ENCODE measurements at places on chromosomes 5 and 9. TPM values are rescaled to one million over a fixed set of nuclear protein-coding genes. Genes with fewer than 3 reads are reported as not detected.
A peak's percentile ranks its signal among the peaks of the same experiment; 100 is the strongest.

- DNase-seq: no peak
These were observed 70.7 kb downstream of the CSNK1G3 start for GRCh38 chr5:123582550-123583285.

- no peak for DNase-seq
These were observed 7.6 kb upstream of the TTLL11 start for GRCh38 chr9:122100756-122101155.

- DNase-seq: no peak
These were observed 43.8 kb upstream of the DAB2IP start for GRCh38 chr9:121607434-121608167.

DNA sequence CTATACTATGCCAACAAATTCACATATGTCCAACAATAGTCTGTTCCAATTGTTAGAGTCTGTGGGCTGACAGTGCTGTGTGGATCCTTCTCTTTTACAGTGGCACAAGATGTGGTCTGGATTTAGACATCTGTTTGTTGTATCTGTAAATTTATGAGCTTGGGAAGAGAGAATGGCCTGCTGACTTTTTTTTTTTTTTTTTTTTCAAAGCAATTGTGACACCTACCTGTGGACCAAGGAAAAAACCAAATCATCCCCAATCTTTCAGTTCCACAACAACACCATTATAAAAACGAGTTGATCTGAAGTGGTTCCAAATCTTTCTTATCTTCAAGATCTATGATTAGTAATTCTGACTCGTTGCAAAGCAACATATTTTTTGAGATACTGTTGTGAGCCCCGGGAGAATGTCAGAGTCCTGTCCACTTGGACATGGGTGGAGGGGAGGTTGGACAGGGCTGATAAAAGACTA lies 4.9 kb downstream of the IRX2 start:
- DNase-seq: no peak

DNA sequence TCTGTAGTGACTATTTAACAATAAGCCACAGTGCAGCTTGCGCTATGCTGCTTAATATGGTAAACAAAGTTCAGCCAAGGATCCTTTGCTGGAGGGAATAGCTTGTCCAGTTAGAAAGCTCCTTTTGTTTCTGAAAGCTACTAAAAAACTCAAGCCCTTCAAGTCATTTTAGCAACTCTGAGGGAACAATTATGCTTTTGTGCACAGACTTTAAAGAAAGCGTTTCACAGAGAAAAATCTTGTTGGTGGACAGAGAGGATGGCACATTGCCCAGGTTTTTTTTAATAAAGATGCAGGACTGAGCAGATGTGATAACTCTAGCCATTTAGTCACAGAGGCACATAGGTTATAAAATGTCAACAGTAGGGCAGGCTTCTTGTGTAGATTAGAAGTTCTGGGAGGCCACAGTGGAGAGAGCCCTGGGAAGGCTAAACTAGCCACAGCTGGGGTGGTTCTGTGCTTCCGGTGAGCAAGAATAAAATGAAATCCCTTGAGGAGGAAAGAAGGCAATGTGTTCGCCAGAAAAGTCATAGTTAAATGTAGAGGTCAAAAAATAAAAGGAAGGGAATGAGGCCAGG lies 63.4 kb downstream of the ALDH7A1 start:
- DNase-seq: no peak

- no peak for DNase-seq
These were observed 59.5 kb upstream of the ALDH1B1 start for GRCh38 chr9:38333047-38333446.

DNA sequence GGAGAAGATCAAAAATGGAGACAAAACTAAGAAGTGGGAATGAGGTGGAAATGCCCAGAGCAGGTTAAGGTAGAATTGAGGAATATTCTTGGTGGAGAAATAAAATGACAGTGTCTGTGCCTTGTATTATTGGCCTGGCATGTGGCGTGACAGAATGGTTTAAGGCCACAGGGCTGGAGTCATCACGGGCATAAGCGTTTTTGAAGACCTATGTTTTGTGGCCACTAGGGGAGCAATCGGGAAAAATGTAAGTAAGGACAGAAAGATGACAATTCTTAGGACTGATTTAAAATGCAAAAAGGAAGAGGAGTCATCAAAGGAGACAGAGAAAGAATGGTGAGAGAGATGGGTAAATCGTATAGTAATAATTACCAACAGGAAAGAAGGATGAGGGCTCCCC lies 72.2 kb upstream of the EPB41L4A start:
- DNase-seq: no peak

DNA sequence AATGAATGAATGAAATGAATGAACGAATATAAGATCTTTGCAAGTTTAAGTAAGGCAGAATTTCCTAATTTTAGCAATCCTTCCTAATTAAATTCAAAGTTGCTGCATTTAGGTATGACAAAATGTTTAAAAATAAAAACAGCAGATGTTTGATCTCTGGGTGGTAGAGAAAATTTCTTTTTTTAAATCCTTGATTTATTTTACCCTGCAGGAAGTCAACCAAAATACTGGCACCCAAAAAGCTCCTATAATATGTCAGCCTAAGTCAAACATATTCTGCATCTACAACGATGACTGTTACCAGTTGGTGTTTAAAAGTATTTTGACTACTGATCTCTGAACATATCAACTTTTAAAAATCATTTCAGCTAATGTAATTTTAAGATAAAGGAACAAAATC lies 58.4 kb downstream of the TTC39B start:
- no peak for DNase-seq

DNA sequence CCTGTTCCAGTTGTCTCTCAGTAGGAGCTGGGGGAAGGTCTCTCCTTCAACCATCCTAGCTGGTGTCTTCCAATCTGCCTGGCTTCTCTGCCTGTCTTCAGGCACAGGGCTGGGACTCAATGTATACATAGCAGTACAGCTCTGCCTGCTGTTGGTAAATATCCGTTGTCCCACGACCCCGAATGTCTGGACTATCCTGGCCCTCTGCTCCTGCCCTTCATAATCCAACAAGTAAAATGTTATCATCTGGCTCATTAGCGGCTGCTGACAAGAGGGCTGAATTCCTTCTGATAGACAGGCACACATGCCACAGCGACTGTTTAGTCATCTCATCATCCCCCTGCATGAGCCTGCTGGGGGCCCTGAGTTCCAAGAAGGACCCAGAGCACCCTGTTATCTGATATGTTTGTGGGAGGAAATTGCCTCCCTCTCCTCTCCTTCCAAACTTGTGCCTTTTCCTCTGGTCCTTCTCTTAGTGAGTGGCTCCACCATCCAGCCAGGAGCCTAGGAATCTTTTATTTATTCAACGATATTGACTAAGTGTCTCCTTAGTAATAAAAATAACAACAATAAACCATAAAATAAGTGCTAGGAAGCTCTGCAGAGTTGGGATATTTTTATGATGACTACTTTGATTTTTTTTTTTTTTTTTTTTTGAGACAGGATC lies 29.5 kb upstream of the TGFBR1 start:
- DNase-seq: no peak

GRCh38 chr5:175243441-175243840 lies 200.5 kb downstream of the DRD1 start:
- peak; percentile 35 for DNase-seq

DNA sequence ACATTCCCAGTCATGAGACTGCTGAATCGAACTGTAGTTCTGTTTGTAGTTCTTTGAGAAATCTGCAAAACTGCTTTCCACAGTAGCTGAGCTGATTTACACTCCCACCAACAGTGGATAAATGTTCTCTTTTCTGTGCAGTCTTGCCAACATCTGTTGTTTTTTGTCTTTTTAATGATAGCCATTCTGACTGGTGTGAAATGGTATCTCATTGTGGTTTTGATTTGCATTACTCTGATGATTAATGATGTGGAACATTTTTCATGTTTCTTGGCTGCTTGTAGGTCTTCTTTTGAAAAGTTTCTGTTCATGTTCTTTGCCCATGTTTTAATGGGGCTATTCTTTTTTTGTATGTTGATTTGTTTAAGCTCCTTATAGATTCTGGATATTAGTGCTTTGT lies 187.3 kb upstream of the TLE4 start:
- no peak for DNase-seq

DNA sequence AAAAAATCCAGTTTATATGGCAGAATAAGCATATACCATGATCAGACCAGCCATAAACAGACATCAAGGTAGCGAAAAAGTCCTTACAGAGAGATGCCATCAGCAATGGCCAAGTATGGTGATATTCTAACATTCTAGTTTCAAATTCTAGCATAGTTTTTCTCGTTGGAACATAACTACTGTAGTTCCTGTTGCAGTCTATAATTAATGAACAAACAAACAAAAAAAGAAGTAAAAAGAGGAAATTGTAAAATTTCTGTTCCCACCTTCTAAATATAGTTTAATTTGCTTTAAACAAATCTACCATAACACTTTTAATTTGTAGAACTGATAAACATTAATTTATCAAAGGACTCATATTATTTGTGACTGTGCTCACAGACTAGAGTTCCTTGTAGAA lies 9.9 kb upstream of the CD180 start:
- no peak for DNase-seq

GRCh38 chr5:20611620-20612019 lies 623.6 kb upstream of the CDH18 start:
- DNase-seq: no peak

DNA sequence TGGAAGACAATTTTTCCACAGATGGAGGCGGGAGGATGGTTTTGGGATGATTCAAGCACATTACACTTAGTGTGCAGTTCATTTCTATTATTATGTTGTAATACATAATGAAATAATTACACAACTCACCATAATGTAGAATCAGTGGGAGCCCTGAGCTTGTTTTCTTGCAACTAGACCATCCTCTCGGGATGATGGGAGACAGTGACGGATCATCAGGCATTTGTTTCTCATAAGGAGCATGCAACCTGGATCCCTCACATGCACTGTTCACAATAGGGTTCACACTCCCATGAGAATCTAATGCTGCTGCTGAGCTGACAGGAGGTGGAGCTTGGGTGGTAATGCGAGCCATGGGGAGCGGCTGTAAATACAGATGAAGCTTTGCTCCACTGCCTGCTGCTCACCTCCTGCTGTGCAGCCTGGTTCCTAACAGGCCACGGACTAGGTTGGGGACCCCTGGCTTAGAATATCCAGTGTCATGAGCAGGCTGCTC lies 1.6 kb downstream of the STKLD1 start:
- no peak for DNase-seq

- DNase-seq: no peak
These were observed 224.2 kb downstream of the ARL15 start for GRCh38 chr5:54086191-54086590.

DNA sequence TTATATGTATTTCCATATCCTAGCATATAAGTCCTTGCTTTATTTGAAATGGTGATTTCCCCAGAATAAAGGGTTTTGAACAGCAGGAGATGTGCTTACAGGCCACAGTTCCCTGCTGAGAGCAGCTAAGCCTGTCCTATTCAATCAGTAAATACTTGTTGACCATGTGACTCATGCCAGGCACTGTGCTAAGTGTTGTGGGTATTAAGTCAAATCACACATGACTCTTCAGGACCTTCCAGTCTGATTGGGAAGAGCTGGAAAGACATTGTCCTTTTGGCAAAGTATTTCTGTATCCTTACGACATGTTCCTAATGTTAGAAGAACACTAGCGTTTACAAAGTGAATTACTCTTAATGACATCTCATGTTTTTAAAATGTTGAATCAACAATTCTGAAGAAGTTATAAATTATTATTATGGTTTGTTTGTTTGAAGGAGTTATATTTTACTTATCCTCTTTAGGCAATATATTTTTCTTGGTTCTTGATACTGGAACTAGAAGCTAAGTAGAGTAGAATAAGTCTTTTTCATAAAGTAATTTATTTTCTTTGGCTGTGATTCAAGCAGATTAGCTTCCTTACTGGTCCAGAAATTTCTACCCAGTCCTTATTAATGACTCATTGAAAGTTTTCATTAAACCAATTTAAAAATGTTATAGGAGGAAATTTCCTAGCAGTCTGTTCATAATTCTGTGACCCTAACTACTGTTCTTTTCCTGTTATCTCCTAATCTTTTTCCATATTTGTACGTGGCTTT lies 82.1 kb downstream of the GAPVD1 start:
- DNase-seq: peak; percentile 58

GRCh38 chr9:95841377-95841776 lies 34.1 kb upstream of the ERCC6L2 start:
- DNase-seq: no peak

DNA sequence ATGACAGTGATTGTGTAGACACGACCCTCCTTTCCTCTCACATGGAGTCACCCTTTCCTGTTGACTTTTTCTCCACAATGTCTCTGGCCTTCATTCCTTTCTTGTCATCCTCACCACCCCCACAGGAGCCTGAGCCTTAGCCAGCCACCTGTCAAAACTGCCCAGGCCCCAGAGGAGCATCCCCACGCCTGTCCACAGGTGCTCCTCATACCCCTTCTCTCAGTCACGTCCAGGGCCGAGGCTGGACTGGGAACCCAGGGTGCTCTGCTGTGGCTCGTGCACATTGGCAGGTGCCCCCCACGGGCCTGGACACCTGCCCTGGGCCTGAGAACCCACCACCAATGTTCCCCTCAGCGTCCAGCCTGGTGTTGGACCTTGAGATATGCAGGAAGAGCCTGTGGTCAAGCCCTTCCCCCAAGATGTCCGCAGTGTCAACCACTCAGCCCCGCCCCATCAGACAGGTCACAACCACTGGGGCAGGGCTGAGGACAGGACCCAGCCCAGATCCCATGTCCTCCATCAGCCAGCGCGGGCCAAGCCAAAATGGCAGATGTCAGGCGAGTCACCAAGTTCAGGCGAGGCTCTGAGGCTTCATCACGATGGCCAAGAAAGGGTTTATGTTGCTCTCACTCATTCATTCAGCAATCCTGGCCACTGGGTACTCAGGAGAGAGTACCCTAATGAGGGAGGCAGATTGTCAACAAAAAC lies 65.8 kb upstream of the STXBP1 start:
- DNase-seq: no peak

- DNase-seq: no peak
These were observed 746 bp upstream of the NPM1 start for GRCh38 chr5:171386861-171387344.

GRCh38 chr9:18798106-18798505 lies 234.9 kb downstream of the SAXO1 start:
- DNase-seq: no peak

- DNase-seq: no peak
These were observed 44.2 kb downstream of the FAXDC2 start for GRCh38 chr5:154806176-154806575.

- DNase-seq: no peak
These were observed 41.9 kb upstream of the RIC1 start for GRCh38 chr9:5587024-5587423.

DNA sequence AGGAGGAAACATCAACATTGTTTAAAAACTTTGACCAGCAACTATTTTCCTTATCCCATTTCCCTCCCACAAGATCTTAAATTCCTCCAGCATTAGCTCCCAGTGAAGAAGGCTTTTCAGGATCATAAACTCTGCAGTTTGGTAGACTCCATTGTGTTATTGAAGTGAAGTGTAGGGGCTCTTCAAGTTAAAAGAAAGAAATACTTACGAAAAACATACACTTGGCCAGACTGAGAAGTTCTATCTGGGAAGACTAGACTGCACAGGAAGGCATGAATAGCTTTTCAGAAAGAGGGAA lies 22.3 kb downstream of the LIFR start:
- no peak for DNase-seq

S1PR3 gene
- total RNA-seq: 3.3 TPM

VLDLR gene
- 19.1 TPM for total RNA-seq

LRRTM2 gene
- not detected for total RNA-seq

OR1J2 gene
- not detected for total RNA-seq

KIAA0825 gene
- 1.8 TPM for total RNA-seq

GARIN3 gene
- not detected for total RNA-seq

SPINK6 gene
- not detected for total RNA-seq

IL4 gene
- not detected for total RNA-seq

NLN gene
- total RNA-seq: 137 TPM

STING1 gene
- total RNA-seq: 0.26 TPM

LHX3 gene
- total RNA-seq: not detected
